ENCODE measurements at places on chromosomes 6 and 20.
A peak's percentile ranks its signal among the peaks of the same experiment; 100 is the strongest.

GRCh38 chr6:3162067-3162497, 4.7 kb upstream of the TUBB2A start:
- no peak for DNase-seq

- DNase-seq: no peak
These were observed 2.3 kb upstream of the ALDH5A1 start for GRCh38 chr6:24492475-24492874.

GRCh38 chr20:19412254-19412653, 199.8 kb downstream of the SLC24A3 start:
- no peak for DNase-seq

GRCh38 chr20:2320813-2321658, 25.2 kb downstream of the TGM3 start:
- DNase-seq: no peak

GRCh38 chr6:33166363-33166762, 25.9 kb downstream of the COL11A2 start:
- no peak for DNase-seq

DNA sequence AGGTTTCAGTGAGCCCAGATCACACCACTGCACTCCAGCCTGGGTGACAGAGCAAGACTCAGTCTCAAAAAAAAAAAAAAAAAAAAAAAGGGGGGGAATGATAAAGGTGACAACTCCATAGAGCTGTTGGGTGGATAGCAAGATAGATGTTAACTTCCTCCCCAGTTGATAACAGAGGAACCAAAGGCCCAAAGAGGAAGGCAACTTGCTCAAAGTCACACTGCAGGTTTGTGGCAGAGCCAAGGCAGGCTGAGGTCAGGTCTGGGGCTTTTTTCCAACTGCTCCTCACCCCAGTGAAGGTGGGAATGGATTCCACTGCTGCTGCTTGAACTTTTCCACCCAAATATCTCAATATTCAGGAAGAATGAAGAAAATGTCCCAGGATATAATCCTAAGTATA, 26.7 kb downstream of the HCK start:
- DNase-seq: no peak

GRCh38 chr6:41747256-41748101, at the start of gene PGC:
TSS of gene PGC (minus strand) at chr6:41747397. CDS start at chr6:41747334, 63 bp downstream.
- DNase-seq: no peak

DNA sequence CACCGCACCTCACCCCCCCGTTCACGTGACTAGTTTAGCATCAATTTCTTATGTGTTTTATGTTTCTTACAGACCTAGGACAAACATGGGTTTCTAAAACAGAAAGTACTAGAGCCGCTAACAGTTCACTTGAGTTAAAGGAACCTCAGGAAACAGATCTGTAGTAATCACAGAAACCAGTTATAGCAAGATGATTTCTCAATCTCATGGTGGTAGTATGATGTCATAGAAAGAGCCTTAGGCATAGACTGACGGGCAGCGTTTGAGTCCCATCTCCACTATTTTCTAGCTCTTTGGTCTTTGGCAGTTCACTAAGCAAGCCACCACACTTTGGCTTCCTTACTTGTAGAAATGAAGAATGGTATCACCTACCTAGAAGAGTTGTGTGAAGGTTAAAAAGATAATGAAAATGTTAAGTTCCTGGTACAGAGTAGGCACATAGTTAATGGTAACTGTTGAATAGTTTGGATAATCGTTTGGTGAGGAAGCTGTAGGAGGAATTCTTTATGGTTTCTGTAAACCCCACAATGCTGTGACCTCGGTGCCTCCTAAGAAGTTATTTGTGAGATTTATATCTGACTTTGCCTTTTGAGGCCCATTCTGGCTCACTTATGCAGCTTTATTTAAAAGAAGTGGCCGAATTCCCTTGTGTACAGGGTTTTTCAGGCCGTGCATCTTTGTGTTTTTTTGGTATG, 21.3 kb downstream of the CTNNBL1 start:
- no peak for DNase-seq

- no peak for DNase-seq
These were observed 24.5 kb upstream of the RTF2 start for GRCh38 chr20:56443654-56444540.

- no peak for DNase-seq
These were observed 180.4 kb downstream of the ADGRG6 start for GRCh38 chr6:142482249-142482648.

DNA sequence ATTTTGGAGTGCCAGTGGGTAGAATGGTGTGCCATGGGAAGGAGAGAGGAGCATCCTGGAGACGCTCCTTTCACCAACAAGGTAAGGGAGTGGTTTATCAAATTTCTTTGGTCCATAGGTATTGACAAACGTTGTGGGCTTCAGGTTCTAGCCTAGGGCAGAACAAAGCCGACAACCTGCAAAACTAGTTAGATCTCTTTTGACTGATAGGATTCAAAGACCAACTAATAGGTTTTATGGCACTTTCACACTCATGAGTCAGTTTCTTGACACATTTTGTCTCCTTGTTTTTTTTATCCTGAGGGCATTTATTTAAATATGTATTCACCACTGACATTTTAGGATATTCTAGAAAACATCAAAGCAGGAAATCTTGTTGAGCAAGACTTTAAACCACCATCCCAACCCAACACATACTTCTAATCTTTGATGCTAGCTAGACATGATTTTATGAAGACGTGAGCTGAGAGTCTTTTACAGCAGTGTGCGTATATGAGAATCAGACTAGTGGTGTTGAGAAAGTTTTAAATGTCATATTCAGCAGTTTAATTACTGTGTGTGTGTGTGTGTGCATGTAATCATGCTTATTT, 370.4 kb upstream of the HSF2 start:
- no peak for DNase-seq

DNA sequence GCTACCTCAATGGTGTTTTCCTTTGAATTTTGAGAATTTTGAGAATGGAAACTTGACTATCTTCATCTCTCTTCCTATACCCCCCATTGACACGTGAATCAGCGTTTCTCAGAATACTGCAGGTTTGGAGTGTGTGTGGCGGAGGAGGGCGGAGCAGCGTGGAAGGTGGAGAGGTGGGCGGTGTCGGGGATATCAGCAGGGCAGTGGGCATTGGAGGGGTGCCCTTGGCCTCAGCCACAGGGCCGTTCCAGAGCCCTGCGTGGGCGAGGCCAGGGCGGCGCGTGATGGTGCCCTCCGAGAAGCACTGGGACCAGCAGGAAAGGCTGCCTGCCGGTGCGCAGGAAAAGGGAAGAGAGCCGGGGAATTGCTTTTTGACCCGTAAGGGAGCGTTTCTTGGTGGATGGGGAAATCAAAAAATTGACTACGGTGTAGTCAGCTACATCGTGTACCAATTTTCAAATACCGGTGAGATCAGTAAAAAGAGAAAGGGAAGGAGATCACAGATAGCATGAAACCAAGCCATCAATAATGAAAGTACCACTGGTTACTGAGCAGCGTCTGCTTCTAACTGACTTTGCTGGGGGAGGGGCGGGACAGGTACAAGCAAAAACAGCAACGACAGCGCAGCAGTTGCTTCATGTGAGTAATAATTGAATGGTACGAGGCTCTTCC, 82.7 kb upstream of the DUSP22 start:
- DNase-seq: peak; percentile 52

GRCh38 chr20:63850689-63851547, 10.4 kb upstream of the ABHD16B start:
- no peak for DNase-seq

DNA sequence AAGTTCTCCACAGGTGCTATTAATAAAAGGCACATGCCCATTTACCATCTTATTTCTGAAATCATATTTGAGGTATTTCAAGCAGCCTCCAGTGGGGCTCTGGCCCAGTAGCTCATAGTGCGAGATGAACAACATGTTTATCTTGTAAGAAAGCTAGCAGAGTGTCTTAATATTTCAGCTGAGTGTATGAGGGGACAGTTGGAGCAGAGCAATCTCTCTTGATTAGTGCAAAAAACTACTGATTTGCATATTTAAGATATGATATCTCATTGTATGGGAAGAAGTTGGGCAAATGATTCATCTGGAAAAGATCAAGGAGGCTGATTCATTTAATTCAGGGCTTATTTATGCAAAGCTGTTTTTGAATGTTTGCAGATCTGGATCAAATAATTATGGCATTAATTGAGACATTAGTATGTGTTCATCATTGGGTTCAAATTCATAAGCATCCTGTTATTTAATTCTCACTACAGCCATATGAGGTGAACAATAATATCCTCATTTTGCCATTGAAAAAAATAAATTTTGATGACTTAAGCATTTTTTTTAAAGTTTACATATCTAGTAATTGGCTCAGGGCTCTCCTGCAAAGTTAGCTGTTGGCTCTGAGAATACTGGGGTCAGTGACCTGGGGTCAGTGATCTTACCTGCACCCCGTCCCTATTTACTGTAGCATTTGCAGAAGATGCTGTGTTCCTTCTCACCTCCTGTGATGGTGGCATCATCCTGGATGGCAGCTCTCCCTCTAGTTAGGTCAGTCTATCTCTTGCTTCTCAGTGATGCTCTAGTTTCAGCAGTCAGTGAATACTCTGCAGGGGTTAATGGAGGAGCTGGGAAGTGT, 24.1 kb upstream of the GCLC start:
- DNase-seq: no peak

GRCh38 chr6:5302220-5302946, 41.1 kb downstream of the FARS2 start:
- DNase-seq: no peak

- no peak for DNase-seq
These were observed 99.3 kb upstream of the PROKR2 start for GRCh38 chr20:5416086-5416485.
